Activated naive CD4-positive, alpha-beta T cell treated with anti-CD3 and anti-CD28 coated beads, Interleukin-2, amount 10 ng/mL, durations not matched to agents 5 hours and 36 hours (primary cell): ENCODE measurements at places on chromosomes 5 and 9. TPM values are rescaled to one million over a fixed set of nuclear protein-coding genes. Genes with fewer than 3 reads are reported as not detected.

The PCDHB6 gene
- not detected for total RNA-seq

The HSPB3 gene
- not detected for total RNA-seq

The FRMD3 gene
- 1.0 TPM for total RNA-seq

The KCNV2 gene
- total RNA-seq, result not detected

The CAAP1 gene
- 18.1 TPM for total RNA-seq

The PCDHGA10 gene
- total RNA-seq, result 0.05 TPM

The EIF4EBP3 gene
- total RNA-seq, result 13.2 TPM

The LCN12 gene
- 2.4 TPM for total RNA-seq

The TRPM3 gene
- not detected for total RNA-seq

The ZBED3 gene
- total RNA-seq, result 2.4 TPM

The CRHBP gene
- 0.45 TPM for total RNA-seq

The TAF1L gene
- 0.02 TPM for total RNA-seq

The ZFP37 gene
- 0.98 TPM for total RNA-seq

The FOXD4 gene
- total RNA-seq, result 0.13 TPM

The CHSY3 gene
- not detected for total RNA-seq

The CDH18 gene
- not detected for total RNA-seq

The SPARC gene
- total RNA-seq, result 0.89 TPM

The ZNF462 gene
- 0.48 TPM for total RNA-seq

The KIF4B gene
- total RNA-seq, result 0.05 TPM

The ELOVL7 gene
- total RNA-seq, result 0.51 TPM
